ENCODE measurements at places on chromosomes 13 and 19.

GRCh38 chr13:53207556-53207955 lies 178.9 kb downstream of the OLFM4 start:
- no peak for DNase-seq

GRCh38 chr13:50119591-50119990 lies 104.3 kb downstream of the KCNRG start:
- no peak for DNase-seq

DNA sequence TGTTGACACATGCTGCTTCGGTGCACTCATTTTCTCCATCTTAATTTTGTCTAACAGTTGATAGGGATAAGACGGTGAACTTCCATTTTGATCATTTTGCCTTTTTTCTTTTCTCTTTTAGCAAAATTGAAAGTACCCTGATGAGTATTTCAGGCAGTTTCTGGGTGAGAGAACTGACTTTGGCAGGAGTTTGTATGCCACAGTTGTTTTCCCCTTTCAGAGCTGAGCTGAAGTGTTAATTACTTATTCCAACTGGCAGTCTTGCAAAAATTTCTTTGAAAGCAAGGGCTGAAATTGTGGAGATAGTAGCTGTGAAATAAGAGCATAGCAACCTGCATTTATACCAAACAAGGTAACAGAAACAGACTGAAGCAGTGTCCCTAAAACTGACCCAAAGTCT lies 180.2 kb downstream of the SLITRK5 start:
- DNase-seq: no peak

DNA sequence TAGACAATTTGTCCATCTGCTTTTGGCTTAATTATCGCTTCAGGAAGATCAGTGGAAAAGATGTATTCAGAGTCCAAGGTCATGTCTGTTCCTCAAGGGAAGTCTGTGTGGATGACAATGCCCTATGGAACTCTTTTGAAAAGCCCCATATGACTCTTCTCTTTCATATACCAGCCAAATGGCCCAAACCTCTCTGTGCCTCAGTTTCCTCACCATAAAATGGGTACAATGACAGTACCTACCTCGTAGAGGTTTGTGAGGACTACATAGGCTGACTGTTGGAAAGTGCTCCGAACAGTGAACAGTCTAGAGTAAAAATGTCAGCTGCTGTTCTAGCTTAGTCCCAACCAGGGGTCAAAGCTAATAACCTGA lies 104.6 kb downstream of the COL4A2 start:
- DNase-seq: no peak

- no peak for DNase-seq
Observed at GRCh38 chr13:33578786-33579185, 239.2 kb upstream of the RFC3 start.

DNA sequence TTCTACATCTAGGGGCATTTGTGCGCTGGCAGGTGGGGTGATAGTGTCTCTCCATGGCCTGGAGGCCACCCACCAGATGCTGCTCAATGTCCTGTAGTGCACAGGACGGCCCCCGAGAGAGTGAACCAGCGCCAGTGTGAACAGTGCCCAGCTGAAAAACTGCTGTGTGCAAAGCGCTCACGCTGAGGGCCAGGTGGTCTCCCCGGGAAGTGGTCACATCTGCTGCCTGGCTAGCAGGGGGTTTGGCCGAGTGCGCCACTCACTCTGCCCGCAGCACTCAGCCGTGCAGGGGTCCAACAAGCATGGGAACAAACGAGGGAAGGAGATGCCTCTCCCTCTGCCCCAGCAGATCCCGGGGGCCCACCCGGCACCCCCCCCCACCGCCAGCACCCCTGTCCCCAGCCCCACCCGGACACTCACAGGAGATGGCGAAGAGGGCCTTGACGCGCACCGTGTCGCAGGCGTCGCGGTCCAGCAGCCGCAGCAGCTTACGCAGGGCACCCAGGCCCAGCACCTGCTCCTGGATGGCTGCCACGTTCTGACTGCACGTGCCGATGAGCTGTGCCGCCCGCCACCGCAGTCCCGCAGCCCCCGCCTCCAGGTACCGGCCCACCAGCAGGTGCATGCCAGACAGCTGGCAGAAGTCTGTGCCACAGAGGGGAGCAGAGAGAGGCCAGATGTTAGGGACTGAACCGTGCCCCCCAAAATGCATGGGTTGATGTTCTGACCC lies 5.8 kb downstream of the HSPBP1 start:
- no peak for DNase-seq

DNA sequence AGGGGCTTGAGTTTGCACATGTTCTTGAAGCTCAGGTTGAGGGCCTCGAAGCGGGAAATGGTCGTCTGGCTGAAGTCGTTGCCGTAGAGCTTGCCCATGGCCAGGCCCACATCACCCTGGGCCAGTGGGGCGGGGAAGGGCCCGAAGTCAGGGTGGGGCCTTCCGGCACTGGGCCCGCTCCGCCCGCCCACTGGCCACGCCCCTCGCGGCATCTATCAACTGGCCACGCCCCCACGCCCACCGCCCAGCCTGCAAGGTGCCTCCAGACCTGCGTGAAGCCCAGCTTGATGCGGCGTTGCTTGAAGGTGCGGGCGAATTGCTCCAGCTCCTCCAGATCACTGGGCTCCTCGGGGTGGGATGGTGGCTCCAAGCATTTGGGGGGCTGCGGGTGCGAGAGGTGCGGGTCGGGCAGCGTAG lies 19.9 kb downstream of the ZNF574 start:
- no peak for DNase-seq

DNA sequence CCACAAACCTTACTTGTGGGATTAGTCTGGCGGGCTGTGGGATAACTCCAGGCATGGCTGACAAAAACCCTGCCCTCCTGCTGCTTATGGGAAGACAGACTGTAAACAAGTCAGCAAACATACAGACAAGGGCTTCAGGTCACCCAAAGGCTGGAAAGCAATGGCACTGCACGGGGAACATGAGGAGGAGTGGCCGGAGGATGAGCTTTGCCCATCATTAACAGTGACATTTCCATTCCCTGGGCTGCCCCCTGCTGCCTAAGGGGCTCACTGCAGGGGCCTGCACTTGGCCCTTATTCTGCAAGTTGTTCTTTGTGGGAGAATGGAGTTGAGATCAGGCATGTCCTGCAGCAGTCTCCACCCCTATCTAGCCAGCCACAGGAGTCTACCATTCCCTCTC lies 91.3 kb downstream of the UQCRFS1 start:
- DNase-seq: peak; percentile 23

DNA sequence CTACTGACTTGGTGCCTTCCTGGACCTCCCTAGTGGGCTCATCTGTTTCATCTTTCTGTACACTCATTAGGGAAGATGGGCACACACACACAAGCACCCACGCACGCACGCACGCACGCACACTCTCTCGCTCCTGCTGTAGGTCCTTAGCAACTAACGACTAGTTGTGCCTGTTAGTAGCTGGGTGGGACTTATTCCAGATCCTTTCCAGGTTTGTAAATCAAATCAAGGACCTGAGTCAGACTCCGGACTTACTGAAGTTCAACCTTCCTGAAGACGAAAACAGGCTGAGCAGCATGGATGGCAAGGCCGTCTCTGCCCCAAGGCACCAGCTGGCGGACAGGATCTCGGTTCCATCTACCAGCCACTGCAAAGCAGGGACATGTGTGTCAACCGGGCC lies 76.2 kb downstream of the SLC15A1 start:
- no peak for DNase-seq

- no peak for DNase-seq
Observed at GRCh38 chr13:93552596-93552995, 326.0 kb downstream of the GPC6 start.

- DNase-seq: no peak
Observed at GRCh38 chr13:99071666-99072065, 93.8 kb upstream of the DOCK9 start.

- peak; percentile 35 for DNase-seq
Observed at GRCh38 chr13:113904411-113904810, 40.5 kb upstream of the GAS6 start.

- no peak for DNase-seq
Observed at GRCh38 chr13:53198736-53199135, 170.1 kb downstream of the OLFM4 start.

DNA sequence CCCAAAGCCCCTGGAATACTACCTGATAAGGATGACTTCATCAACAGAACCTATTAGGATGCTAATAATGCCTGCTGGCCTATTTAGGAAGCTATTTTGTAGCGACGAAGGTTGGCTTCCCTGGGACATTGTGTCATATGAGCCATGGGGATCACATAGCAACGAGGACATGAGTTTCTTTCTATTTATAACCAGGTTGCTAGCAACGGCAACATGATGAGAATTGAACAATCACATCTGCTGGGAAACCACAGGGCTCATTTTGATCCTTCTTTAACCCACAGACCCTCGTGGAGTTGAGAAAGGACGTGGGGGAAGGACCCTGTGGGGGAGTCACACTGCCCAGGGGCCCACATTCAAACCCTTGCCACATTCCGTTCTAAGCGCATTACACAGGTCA lies 172.2 kb downstream of the COL4A1 start:
- no peak for DNase-seq

DNA sequence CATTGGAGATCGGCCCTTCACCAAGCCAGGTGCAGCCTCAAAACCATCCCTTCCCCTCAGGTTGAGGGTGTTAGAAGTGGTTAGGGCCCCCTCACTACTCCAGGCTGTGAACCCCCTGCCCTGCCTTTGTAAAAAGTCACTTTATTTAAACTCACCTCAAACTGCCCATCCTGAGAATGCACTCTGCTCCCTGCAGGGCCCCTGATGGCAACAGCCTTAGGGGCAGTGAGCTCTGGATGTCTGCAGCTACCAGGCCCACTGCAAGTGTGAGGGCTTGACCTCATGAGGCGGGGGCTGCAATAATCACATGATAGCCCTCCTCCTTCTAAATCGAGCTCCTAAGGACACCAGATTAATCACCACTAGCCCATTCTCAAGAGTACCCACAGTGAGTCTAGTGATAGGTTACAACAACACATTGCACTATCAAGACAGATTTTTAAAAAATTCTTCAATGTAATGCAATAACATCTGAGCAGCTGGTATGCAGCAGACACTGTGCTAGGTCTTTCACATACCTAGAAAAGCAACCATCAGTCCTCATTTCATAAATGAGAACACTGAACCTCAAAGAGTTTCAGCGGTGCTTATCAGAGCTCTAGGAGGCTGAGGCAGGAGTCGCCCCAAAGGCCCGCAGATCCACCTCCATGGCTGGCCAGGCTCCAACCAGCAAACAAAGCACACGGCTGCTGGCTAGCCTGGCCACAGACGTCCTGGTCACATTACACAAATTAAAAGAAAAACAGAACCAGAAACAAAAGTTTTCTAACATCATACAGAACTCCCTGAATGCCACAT lies 26.0 kb downstream of the SLC7A1 start:
- no peak for DNase-seq

GRCh38 chr13:113967729-113968462 lies 6.0 kb downstream of the C13orf46 start:
- DNase-seq: no peak

DNA sequence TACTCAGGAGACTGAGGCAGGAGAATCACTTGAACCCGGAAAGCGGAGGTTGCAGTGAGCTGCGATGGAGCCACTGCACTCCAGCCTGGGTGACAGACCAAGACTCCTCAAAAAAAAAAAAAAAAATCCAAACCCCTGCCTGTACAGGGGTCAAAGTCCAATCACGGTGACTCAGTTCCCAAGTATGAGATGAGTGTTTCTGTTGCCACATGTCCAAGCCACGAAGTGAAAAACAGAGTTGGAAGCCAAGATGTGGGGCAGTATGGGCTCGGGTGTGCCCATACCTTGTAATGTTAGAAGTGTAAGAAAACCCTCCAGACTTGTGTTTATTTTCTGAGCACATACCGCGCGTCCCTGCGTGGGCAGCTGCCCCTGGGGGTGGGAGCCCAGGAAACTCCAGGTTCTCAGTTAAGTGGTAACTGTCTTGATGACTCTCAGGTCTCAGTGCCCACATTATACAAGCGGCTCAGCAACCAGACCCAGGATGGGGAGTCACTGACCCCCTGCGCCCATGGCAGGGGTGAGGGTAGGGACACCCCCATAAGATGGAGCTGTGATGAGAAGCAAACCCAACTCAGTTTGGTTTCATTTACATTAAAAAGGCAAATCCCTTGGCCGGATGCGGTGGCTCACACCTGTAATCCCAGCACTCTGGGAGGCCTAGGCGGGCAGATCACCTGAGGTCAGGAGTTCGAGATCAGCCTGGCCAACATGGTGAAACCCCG lies 1.2 kb upstream of the GPX4 start:
- peak; percentile 85 for DNase-seq

DNA sequence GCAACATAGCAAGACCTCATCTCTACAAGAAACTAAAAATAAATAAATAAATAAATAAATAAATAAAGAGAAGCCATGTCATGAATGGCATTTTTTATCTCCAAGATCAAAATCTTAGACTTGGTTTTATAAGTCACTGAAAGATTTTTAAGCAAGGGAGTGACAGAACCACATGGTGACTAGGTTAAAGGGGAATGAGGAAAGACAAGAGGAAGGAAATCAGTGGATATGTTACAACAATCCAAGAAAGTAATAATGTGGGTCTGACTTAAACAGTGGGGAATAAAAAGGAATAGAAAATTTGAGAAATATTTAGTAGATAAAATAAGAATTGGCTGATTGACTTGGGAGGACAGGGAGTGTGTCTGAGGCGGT lies 18.8 kb upstream of the MED4 start:
- no peak for DNase-seq

DNA sequence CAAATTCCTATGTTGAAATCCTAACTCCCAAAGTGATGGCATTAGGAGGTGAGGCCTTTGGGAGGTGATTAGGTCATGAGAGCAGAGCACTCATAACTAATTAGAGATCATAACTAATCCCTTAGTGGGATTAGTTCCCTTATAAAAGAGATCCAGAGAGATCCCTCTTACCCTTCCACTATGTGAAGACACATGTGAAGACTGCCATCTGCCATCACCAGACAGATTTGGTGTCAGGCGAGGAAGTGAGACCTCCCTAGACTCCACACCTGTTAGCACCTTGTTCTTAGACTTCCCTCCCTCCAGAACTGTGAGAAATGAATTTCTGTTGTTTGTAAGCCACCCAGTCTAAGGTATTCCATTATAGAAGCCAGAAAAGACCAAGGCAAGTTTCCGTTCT lies 112.2 kb downstream of the NDFIP2 start:
- no peak for DNase-seq

DNA sequence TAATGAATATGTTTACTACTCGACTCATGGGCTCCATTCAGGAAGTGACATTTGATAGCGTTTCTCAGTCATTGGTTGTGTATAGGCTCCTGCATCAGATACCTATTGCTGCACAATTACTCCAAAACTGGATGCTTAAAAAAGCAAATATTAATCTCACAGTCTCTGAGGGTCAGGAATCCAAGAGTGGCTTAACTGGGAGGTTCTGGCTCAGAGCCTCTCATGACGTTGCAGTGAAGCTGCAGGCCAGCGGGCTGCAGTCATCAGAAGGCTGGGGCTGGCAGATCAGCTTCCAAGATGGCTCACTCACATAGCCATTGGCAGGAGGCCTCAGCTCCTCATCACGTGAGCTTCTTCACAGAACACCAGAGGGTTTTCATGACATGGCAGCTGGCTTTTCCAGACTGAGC lies 525.1 kb upstream of the NBEA start:
- DNase-seq: no peak

- no peak for DNase-seq
Observed at GRCh38 chr19:41330946-41331678, 21.1 kb downstream of the CCDC97 start.

- DNase-seq: no peak
Observed at GRCh38 chr13:79660361-79660760, 179.4 kb downstream of the NDFIP2 start.

Measured in stimulated activated CD8-positive, alpha-beta memory T cell treated with anti-CD3 and anti-CD28 coated beads, Interleukin-4, amount 100 ng/mL, for 48 hours (primary cell).